Germinal center (tissue), 1 donor: ENCODE measurements at places on chromosomes 1 and 21.

GRCh38 chr1:3807769-3808168, 11.5 kb upstream of the LRRC47 start:
- DNase-seq, result no peak

- no peak for DNase-seq
These were observed 27.0 kb upstream of the FHAD1 start for GRCh38 chr1:15220024-15220392.

GRCh38 chr1:47214549-47214948, 17.5 kb downstream of the TAL1 start:
- DNase-seq, result no peak

DNA sequence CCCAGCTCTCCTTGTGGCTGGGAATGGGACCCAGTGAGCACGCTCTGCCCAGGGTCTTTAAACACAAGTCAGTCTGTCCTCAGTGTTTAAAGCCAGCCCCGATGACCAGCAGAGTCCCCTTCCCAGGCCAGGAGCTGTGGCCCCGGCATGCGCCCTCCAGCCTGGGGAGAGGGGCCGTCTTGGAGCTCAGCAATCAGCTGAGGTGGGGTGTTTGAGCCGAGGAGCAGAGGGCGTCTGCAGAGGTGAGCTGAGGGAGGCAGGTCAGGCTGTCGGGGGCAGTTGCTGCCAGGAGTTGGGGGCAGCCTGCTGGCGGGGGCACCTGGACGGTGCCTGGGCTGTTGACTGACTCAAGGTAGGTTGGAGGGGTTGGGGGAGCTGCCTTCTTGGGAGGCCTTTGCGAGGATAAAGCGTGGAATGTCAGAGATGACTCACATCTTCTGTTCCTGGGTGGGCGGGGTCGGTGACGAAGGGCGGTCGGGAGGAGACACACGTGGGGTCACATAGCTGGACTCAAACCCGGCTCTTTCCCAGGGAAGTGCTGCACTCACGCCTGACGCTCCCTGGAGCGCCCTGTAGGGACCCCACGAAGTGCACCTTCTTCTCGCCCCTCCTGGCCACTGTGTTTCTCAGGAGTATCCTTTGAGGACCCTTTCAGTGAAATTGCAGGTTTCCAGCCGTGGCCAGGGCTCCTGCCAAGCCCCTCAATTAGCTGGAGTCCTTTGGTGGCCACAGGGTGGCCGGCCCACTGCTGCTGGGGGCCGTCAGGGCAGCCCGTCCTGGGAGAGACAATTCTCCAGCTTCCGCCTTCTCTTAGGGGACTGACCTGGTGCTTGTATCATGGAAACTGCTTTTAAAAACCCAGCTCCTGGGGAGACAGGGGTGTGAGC, 86.2 kb downstream of the SIK1 start:
- DNase-seq, result no peak

GRCh38 chr1:10739589-10739988, 56.9 kb downstream of the CASZ1 start:
- no peak for DNase-seq

GRCh38 chr1:154938604-154939399, 2.3 kb upstream of the PMVK start:
- no peak for DNase-seq

GRCh38 chr21:17370916-17371315, 141.9 kb upstream of the CXADR start:
- no peak for DNase-seq

- DNase-seq, result no peak
These were observed 9.0 kb downstream of the CFAP298 start for GRCh38 chr21:32603131-32603530.

DNA sequence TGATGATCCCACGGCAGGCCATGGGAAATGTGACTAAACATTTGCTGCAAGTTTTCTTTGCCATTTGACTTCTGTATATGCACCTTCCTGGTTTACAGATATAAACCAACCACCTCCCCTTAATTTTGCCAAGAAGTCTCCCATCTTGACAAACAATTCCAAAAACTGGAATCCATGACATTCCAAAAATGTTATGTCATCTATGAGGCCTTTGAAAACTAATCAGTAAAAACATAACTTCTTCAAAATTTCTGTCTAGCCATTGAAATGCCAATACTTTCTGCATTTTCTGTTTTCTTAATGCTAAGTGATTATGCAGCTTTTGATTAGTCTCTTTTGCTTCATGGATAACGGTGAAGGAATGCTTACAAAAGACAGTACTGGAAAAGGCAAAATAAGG, 84.1 kb downstream of the LYST start:
- DNase-seq, result no peak

DNA sequence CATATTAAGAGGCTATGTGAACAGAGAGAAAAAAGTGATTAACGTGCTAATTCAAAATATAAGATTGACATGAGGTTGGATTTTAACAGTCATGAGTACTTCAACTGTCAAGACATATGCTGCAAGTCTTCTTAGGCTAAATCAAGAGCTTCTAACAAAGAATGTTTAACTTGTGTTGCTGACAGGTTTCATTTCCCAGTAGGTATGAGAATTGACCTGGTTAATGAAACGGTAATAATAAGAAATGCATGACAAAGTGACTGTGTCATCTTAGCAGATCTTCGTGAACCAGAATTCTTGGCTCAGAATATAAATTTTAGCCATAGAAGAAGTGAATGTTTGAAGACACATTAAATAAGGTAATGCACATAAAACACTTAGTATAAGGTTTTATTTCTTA, 132.6 kb upstream of the PTGFR start:
- no peak for DNase-seq

DNA sequence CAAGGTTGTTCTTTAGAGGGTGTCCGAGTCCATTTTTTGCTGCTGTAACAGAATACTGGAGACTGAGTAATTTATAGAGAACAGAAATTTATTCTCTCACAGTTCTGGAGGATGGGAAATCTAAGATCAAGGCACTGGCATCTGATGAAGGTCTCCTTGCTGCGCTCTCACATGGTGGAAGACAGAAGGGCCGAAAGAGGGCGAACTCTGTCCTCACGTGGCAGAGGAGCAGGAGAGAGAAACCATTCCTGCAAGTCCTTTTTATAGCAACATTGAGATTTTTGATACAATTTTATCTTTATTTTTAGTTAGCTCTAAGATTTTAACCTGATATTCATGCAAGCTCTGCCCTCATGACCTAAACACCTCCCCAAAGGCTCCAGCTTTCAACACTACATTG, 48.3 kb downstream of the ATG4C start:
- DNase-seq, result no peak

GRCh38 chr1:69290291-69290690, 277.4 kb upstream of the LRRC7 start:
- no peak for DNase-seq

DNA sequence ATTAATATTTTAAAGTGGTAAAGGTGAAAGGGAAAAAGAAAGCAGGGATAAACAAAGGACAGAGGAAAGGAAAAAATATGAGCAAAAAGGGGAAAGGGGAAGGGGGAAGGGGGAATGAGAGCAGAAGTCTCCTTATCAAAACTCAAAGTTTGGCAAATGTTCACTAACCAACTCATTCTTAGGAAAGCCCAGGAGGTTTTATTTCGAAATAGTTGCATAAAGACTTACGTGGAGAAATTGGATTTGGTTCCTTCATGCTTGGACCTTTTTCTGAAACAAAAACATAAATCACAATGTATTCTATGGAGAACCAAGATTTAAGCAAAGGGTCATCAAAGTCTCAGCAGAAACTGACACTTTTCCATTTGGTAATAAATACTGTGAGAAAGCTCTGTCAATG, 188.1 kb downstream of the TGFBR3 start:
- DNase-seq, result no peak

DNA sequence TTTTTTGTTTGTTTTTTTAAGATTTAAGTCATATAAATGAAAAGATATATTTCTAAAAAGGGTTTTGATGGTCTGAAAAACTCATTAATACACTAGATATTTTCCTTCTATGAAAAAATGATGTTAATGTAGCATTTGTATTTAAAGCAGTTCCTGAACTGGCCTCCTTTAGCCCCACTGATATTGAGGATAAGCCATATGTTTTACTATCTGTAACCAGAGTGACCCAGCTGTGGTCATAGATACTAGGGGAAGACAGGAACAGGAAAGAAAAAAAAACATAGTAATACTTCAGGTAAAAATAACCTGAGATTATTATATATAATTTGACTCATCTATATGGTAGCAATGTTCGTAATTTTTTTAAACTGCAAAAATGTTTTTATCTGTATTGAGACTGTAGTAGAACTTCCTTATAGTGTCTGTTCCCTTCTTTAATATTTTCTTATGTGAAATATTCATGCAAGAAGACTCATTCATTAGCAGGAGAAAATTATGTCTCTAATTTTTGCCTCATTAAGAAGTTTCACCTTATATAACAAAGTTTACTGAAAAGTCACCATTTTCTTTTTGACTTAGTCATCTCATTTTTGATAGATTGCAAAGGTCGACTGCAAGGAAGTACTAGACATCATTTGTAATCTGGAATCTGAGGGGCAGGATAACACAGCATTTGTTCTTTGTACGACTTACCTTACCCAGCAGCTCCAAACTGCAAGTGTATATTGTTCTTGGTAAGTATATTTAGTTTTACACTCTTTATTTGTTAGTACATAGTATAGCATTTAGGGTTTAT, 25.6 kb upstream of the TMCO2 start:
- no peak for DNase-seq

- DNase-seq, result no peak
These were observed 130.4 kb downstream of the DYRK1A start for GRCh38 chr21:37496972-37497371.

- DNase-seq, result no peak
These were observed 421.2 kb upstream of the DAB1 start for GRCh38 chr1:57845041-57845440.

DNA sequence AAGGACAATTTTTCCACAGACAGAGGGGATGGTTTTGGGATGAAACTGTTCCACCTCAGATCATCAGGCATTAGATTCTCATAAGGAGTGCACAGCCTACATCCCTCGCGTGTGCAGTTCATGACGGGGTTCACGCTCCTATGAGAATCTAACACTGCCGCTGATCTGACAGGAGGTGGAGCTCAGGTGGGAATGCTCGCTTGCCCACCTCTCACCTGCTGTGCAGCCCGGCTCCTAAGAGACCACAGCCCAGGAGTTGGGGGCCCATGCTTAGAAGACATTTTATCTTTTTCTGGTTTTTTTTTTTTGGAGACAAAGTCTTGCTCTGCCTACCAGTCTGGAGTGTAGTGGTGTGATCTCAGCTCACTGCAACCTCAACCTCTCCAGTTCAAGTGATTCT, 16.0 kb downstream of the GNB1 start:
- DNase-seq, result no peak

GRCh38 chr21:35559128-35559828, 501.0 kb downstream of the SETD4 start:
- no peak for DNase-seq

DNA sequence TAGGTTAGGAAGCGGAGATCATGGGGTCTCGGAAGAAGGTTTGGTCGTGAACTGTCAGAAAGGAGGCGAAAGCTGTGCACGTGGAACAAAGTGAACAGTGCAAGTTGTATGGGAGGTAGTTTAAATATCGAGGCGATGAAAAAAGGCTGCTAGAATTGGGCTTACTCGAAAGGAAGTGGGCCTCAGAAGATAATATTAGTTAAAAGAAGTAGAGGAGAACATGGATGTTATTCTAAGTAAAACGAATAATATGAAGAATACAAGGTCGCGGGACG, 571 bp downstream of the WDR3 start:
- peak; percentile 3 for DNase-seq

DNA sequence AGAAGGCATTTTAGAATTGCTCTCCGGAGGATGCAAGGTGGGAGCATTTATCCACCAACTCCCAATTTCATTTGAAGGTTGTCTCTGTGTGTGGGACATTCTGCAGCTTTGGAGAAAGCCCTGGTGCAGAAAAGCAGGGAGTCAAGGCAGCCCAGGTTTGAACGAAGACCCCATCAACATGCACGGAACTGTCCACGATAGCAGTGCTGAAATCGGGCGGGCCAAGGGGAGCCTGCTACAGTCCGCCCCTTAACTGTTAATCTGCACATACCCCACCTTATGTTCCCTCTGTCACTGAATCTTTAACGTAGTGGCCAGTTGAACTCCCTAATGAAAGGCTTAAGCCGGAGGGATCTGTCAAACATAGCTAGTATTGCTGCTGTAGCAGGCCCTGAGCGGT, 68.8 kb upstream of the C1orf174 start:
- DNase-seq, result no peak

- no peak for DNase-seq
These were observed 33.8 kb upstream of the IL20 start for GRCh38 chr1:206831650-206832049.

GRCh38 chr21:42733874-42734273, 80.5 kb downstream of the PDE9A start:
- DNase-seq, result no peak

GRCh38 chr1:39410915-39411436, 80.5 kb upstream of the BMP8A start:
- peak; percentile 74 for DNase-seq

GRCh38 chr1:64923294-64923718, 43.0 kb downstream of the JAK1 start:
- no peak for DNase-seq

DNA sequence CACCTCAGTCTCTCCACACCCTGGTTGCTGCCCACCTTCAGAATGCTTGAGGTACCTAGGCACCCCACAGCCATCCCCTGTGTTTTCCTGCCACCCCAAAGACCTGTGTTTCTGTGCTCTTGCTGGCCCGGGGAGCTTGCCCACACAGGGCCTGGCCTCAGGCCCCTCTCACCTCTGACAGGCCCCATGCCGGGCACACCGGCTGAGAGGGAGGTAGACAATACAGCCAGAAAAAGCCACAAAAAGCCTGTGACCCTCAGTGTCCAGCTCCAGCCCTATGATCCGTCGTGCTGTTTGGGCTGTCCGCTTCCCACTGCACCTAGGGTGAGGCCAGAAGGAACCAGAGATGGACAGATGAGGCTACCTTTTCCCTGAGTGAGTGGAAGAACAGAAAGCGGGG, 11.4 kb downstream of the SEMA6C start:
- DNase-seq, result no peak

- DNase-seq, result peak; percentile 63
These were observed 29.4 kb downstream of the VAV3 start for GRCh38 chr1:107935396-107936064.

DNA sequence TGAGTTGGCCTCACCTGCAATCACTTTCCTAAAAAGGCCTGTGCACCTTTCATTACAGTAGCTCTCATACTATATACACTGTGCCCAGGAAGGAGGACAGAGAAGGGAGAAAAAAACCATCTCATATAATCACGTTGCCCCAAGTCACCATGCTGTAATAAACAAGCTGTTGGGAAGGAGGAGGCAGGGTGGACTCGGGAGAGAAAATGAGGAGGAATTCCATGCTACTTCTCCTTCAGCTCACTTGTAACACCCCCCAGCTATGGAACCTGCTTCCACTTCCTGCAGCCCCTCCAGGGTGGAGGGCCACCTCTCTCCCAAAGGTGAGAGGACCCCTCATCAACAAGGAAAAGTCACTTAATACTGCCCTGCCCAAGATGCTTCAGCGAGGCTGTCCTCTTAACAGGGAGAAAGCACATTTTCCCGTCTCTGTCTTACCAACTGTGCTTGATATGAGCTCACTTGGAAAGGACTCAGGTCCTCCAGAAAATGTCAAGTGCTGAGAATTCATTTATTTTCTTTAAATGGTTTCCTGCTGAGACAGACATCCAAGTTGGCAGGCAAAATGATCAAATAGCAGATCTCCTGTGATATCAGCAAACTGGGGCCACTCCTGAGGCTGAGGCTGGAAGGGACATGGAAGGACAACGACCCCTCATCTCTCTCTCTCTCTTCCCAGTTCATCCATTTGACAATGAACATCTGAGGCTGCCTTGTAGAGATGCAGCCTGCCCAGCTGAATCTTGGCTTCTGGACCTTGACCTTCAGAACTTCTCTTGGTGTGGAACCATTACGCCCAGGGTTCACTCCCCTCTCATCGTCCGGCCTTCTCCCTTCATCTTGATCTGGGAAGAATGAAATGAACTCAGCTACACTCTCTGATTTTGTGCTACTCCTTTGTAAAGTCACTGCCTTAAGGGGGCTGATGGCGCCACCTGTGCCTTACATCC, 54.0 kb downstream of the CAPN9 start:
- no peak for DNase-seq
